ENCODE measurements at places on chromosomes 16 and 17.

GRCh38 chr17:53032861-53033271, 789.9 kb upstream of the KIF2B start:
- DNase-seq: no peak

- no peak for DNase-seq
These were observed 50.2 kb downstream of the IRX5 start for GRCh38 chr16:54980821-54981220.

- no peak for DNase-seq
These were observed 16.5 kb upstream of the SPNS3 start for GRCh38 chr17:4417129-4417667.

GRCh38 chr16:69194488-69194887, 7.5 kb downstream of the SNTB2 start:
- no peak for DNase-seq

GRCh38 chr16:68385371-68385770, 62.9 kb downstream of the SMPD3 start:
- no peak for DNase-seq

DNA sequence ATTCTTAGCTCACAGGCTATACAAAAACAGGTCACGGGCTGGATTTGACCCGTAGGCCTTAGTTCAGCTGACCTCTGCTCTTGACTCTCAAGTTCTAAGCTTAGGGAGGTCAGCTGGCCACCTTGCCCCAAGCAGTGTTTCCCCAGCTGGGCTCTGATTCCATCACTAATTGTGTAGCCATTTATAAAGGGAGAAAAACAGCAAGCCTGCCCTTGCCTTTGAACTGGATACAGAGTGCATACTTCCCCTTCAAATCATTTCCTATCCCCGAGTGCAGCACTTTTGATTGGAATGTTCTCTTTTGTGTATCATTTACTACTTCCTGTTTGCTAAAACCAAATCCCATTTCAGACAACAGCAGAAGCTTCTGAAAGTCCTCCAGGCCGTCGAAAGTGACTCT, 153.6 kb downstream of the KATNIP start:
- DNase-seq: no peak

- no peak for DNase-seq
These were observed 55.5 kb downstream of the GRIN2A start for GRCh38 chr16:10126686-10127085.

DNA sequence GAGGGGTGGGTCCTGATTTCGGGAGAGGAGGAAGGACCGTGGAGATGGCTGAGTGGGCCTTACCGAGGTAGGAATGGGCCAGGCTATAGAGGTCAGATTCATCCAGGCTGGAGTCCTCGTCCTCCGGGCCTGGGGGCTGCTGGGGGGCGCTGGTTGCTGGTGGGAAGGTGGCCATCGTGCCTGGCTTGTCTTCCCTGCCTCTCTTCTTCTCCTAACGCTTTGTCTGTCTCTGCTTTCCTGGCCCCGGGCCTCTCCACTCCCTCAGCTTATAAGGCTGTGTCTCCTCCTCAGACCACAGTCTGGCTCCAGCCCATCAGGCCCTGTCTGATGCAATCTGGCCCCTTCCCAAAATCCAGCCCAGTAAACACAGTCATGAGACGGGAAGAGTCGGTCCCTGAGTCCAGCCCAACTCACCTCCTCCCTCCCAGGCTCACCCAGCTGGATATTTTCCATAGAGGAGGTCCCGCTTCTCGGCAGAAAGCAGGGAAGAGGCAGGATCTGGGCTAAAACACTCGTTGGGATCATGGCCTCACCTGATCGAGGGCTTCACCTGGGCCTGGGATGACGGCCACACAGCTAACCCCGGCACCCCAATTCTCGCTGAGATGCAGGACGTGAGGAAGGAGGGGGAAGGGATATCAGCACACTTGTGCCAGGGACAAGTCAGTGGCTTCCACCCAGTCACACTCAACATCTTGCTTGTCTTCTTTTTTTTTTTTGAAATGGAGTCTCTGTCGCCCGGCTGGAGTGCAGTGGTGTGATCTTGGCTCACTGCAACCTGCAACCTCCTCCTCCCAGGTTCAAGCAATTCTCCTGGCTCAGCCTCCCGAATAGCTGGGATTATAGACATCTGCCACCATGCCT, at the start of gene NUPR1:
NUPR1 (minus strand) TSS at position 242 of the 864 bp plus-strand sequence; CDS start at position 175, 67 bp downstream.
- DNase-seq: no peak

DNA sequence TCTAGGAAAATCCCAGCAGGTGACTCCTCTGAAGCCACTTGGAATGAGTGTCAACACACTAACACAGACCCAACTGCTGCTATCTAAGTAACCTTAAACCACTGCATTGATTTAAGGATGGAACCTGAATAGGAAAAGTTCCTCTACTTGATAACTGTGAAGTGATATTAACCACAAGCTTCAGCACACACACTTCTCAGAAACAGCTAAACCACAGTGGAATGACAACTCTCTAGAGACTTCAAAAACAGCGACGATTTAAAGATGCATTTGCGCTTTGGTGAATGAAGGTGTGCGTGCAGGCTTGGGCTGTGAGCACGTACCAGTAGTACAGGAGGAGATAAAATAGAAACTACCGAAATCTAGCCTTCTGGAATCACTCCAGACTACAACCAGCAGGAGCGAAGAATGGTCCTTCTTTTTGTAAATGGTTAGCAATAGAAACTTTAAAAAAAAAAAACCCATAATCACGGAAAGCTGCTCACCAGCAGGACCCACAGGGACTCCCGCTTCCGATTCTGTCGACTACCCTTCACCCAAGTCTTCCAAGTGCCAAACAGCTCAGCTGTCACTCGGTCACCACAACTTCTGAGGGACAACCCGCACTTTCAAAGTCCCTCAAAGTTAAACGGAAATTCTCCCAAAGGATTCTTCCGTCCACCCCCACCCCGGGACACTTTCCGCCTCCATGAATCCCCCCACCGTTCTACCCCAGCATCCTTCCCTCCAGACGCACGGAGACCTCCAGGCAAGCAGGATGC, 137.7 kb upstream of the CORO6 start:
- no peak for DNase-seq

- no peak for DNase-seq
These were observed 5.0 kb upstream of the MC1R start for GRCh38 chr16:89913408-89914387.

DNA sequence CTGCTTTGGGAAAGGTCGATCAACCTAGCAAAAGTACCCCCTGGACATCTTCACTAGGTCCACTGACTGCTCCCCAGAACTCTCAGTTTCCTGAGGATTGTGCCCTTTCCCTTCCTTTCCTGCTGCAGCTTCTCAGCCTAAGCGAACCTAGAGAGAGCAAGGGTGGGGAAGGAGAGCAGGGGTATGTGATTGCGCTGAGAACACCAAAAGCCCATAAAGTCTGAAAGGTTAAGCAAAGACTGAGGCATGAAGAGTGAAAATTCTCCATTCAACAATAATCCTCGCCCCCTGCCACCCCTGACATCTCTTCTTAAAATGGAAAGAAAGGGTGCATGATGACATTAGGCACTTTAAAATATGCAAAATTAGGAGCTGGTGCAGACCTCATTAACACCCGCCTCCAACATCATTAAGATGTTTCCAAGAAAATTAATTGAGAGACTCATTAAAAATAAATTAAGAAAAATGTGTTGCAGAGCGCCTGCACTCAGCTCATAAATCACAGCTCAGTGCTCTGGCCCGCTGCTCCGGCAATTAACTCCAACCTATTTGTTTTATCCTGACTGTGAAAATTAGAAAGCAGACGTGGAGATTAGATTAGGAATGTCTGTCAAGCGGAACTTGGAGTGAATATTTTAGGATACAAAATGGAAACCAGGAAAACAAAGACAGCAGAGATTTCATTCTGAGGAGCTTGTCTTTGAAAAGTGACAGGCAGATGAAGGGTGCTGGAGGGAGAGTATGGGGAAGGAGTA, 49.1 kb upstream of the PMFBP1 start:
- DNase-seq: no peak

DNA sequence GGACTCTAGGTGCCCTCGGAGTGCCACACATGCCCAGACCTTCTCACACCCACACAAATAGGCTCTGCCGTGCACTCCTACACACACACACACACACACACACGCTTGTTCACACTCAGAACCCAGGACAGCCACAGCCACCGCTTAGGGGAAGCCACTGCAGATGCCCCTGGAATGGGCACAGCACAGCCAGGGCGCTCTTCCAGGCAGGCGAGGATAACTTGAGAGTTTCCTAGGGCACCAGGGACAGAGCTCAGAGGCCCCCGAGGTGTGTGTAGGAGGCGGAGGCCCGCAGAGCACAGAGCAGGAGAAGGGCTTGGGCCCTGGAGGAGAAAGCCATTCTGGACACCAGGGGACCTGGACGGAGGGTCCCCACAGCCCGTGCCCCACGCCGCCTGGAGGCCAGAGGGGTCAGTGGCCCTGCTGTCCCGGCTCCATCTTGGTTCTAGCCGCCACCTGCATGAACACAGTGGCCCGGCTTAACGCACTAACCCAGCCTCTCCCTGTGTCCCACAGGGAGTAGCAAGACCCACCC, 21.0 kb downstream of the TRARG1 start:
- DNase-seq: no peak

DNA sequence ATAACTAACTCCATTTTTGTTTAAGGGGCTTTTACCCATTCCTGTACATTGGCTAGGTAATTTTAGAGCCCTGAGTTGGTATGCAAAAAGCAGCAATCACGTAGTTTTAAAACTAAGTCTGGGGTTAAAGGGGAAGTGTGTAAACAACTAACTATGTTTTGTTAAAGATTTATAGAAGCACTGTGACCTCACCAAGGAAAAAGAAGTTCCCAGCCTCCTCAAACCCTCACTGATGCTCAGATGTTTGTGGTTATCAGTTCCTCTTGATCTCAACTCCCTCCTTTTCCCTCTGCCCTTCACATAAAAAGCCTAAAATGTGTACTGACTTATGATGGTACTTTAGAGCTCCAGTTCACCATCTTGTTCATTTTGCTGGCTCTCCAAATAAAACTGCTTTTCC, 119.9 kb upstream of the IRX6 start:
- DNase-seq: peak; percentile 9

DNA sequence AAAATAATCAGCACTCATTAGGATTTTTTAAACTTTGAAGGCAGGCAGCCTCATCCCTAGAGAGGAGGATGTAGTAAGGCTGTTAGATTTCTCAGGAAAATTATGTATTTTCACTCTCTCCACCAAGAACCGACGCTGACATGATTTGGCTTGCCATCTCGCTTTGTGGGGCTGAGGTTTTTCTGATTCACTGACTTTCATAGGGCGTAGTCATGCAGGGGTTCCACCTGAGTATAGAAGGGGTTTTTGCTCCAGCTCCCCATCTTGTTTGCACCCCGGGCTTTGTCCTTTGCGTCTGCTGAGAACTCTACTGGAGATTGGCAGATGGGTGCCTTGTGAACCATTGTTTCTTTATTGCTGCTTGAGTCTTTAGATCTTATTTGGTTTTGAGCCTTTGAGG, 20.2 kb downstream of the TOM1L1 start:
- DNase-seq: no peak

GRCh38 chr17:73910206-73910605, 266.0 kb upstream of the SDK2 start:
- DNase-seq: no peak

DNA sequence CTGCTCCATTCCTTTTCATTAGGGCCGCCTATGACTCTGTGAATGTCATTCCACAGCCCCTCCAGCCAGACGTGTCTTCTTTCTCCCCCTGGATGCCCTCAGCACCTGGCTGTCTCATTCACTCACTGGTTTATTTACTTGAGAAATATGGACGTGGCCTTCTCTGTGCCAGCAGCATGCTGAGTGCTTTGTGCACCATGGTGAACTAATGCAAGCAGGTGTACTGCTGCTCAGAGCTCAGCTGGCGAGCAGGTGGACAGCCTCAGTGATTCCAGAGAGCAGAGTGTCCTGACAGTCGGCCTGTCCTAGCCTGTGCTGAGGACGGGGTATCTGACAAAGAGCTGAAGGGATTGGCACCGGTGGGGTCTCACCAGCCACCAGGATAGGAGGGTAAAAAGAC, 96.7 kb downstream of the GNAO1 start:
- no peak for DNase-seq

DNA sequence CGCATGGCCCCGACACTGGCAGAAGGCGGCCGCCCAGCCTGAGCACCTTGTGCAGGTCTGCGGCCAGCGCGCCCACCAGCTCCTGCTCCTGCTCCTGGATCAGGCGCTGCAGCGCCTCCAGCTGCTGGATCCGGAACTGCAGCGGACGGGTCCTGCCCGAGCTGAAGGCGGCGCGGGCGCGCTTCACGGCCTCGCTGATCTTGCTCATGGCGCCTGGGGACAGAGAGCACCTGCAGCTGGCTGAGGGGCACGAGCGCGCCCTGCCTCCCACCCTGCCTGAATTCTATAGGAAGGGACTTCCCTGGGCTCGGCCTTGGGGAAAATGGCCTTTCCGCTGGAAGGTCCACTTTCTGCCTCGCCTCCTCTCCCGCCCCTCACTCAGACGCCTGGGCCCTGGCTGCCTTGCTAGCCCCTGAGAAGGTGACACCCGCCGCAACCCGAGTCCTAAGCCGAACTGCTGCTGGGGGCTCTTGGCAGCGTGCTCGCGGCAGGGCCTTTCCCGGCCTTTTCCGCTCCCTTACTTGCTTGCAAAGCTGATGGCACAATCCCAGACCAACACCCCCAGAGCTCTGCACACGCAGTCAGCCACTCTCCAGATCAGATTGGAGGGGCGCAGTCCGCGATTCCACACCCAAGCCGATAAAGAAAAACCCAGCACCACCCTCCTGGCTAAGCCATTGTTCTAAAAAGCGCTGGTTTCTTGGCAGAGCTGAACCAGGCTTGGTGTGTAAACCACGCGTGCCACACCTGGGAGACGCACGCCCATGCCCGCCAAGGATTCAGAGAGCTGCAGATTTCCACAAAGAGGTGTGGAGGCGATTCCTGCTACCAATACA, 3.0 kb downstream of the ALDH3A1 start:
- DNase-seq: peak; percentile 54

DNA sequence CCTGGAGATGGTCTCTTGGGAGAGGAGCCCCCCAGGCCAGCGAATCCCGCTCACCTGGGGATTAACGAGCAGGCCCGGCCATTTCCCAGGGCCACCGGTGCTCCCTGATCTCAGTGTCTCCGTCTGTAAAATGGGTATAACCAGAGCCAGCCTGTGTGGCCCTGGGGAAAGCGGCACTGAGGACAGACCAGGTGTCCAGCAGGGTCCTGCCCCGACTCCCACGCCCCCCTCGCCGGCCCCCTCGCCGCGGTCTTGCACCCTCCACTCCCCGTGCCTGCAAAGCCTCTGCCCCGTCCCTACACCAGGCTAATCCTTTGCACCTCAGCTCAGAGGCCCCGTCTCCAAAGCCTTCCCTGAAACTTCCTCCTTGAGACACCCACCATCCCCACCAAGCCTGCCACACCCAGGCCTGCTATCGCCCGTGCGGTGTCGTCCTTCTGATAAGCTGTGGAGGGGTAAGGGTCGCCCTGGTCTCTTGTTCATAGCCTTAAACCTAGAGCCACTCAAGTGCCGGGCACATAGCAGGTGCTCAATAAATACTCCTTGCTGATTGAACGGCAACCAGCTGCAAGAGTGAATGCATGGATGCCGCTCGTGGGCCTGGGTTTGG, 259.1 kb downstream of the C16orf95 start:
- no peak for DNase-seq

- DNase-seq: no peak
These were observed 11.6 kb downstream of the PALB2 start for GRCh38 chr16:23629516-23629915.

GRCh38 chr17:927611-928461, 51.7 kb downstream of the NXN start:
- DNase-seq: no peak

GRCh38 chr17:11144358-11145233, 96.4 kb upstream of the SHISA6 start:
- no peak for DNase-seq

- no peak for DNase-seq
These were observed 21.8 kb downstream of the CACNA1H start for GRCh38 chr16:1174477-1175357.

GRCh38 chr17:63928966-63929695, 3.0 kb downstream of the CD79B start:
- DNase-seq: no peak

- DNase-seq: no peak
These were observed 29.8 kb upstream of the XYLT2 start for GRCh38 chr17:50316016-50316587.
